ENCODE measurements at places on chromosomes 13 and 19.

GRCh38 chr19:11141937-11142527 lies 13.6 kb downstream of the SPC24 start:
- no peak for DNase-seq

DNA sequence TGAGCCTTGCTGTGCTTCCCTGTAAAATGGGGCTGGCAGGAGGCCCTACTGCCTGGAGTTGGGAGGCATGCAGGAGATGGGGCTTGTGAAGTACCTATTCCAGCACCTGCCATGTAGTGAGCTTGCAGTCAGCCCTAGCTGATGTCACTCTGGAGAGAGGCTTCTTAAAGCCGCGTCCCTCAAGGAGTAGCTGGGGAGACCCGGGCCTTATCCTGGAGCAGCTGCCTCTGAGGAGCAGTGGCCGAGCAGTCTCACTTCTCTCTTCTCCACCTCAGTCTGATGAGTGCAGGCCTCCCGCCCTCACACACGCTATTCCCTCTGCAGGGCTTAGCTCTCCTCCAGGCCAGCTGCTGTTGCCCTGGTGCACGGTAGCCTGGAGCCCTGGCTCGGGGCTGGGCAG lies 18.0 kb downstream of the CLASRP start:
- no peak for DNase-seq

GRCh38 chr13:53890696-53891095 lies 862.1 kb downstream of the OLFM4 start:
- DNase-seq = no peak

DNA sequence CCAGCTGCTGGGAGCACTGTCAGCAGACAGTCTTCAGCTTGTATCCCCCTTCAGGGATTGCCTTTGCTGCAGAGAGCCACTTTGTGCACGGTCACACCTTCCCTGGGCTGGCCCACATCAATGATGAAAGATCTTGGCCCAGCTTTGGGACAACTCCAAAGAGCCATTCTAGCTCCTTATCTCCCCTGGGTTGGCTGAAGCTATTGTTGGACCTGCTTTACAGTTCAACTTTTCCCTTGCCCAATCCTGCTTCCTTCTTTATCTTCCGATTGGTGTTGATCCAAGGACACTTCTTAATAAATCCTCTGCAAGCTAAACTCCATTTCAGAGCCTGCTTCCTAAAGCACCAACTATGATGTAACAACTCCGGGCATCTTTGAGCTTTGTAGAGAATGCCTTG lies 466.4 kb downstream of the KLF12 start:
- no peak for DNase-seq

DNA sequence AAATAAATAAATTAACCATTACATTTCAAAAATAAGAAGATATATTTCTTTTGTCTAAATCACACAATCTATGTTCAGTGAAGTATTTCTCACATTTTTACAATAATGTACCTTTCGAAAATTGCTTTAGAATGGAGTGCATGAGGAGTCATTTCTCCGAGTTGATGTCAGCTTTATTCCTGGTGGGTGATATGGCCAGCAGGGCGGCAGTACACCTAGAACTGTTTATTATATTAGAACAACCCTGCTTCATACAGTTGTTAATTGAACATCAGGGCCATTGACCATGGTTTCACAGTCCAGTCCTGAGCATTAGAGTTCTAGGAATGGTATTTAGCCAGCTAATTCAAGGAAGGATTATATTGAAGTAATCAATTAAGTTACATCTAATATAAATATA lies 696.3 kb upstream of the SLC10A2 start:
- DNase-seq = no peak

GRCh38 chr13:32905063-32905863 lies 111.0 kb upstream of the KL start:
- peak; percentile 26 for DNase-seq

DNA sequence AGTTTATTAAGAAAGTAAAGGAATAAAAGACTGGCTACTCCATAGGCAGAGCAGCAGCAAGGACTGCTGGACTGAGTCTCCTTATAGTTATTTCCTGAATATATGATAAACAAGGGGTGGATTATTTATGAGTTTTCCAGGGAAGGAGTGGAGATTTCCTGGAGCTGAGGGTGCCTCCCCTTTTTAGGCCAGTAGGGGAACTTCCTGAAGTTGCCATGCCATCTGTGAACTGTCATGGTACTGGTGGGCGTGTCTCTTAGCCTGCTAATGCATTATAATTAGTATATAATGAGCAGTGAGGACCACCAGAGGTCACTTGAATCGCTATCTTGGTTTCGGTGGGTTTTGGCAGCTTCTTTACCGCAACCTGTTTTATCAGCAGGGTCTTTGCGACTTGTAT lies 13.5 kb downstream of the ZSCAN5A start:
- no peak for DNase-seq

DNA sequence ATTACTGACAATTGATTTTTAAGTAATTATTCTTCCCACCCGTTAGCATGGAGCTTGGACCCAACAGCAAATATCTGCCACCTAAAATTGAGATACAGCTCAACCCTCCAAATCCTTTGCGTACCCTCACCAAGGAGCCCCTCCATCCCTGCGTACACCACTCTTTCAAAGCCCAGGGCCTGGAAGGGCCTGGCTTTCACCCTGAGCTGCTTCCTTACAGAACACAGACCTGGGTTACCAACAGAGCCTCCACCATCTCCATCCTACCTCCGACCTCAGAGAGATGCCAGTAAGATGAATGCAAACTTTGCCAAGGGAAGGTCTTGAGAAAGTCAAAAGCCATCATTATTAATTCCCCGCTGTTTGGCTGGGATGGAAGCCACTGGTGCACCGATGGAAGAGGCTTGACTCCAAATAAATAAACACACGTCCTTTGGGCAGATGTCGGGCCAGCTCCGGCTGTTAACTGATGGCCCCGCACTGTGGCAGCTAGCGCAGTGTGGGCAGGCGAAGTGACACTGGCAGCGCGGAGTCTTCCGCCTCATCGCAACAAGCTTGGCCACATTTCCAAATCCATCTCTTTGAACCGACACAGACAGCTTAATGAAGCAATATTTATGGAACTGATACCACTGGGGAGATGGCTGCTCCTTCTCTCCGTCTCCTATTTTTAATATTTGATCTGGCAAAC lies 150.2 kb upstream of the VSTM2B start:
- no peak for DNase-seq

- no peak for DNase-seq
These were observed 2.7 kb downstream of the RFX1 start for GRCh38 chr19:14003251-14004055.

GRCh38 chr13:80555796-80556678 lies 215.1 kb upstream of the SPRY2 start:
- DNase-seq = no peak

DNA sequence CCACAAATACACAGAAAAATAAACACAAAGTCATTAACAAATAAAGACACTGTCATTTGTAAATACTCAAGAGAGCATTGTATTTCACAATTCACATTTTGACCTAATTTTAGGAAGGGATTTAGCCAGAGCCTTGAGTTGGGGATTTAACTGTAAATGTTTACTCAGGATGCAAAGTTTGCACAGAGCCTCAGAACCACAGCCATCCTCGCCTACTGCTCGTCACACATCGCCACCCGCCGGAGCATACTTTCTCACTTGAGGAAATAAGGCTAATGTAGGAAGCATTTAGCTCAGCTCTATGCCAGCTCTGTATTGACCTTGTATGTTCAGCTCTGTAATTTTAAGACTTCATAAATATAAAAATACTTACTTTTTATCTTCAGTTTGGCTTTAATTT lies 442.7 kb downstream of the OXGR1 start:
- no peak for DNase-seq

GRCh38 chr19:2243274-2244124 lies 5.6 kb upstream of the AMH start:
- no peak for DNase-seq

DNA sequence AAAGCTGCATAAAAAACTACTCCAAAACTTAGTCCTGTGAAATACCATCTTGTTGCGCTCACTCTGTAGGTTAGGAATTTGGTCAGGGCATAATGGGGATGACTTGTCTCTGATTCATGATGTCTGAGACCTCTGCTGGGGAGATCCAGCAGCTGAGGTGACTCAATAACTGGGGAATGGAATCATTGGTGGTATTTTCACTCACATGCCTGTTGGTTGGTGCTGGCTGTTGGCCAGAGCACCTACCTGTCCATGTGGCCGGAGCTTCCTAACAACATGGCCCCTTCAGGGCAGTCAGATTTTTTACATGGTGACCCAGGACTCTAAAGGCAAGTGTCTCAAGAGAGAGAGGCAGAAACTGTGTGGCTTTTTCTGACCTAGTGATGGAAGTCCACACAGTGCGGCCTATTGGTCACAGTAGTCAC lies 7.4 kb upstream of the ESD start:
- DNase-seq = no peak
